Activated CD4-positive, alpha-beta T cell treated with anti-CD3 and anti-CD28 coated beads for 24 hours (primary cell): ENCODE measurements at places on chromosomes 2 and 18.

DNA sequence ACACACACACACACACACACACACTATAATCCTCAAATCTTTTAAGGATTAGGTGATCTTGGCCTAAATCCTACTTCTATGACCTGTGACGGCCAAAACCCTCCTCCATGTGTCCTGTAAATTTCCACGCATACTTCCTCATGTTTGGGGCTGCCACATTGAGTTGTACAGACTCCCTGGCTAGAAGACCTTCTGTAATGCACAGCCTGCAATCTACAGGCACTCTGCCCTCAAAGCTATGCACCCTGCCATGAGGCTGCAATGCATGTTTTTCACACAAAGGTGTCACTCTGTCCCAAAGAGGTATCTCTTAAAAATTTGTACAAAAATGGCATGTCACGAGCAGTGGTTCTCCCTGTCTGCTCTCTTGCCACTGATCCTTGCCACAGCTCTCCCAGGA lies 26.4 kb upstream of the B4GALT6 start:
- DNase-seq = no peak

GRCh38 chr2:151730262-151730975 lies 3.9 kb downstream of the NEB start:
- no peak for DNase-seq

DNA sequence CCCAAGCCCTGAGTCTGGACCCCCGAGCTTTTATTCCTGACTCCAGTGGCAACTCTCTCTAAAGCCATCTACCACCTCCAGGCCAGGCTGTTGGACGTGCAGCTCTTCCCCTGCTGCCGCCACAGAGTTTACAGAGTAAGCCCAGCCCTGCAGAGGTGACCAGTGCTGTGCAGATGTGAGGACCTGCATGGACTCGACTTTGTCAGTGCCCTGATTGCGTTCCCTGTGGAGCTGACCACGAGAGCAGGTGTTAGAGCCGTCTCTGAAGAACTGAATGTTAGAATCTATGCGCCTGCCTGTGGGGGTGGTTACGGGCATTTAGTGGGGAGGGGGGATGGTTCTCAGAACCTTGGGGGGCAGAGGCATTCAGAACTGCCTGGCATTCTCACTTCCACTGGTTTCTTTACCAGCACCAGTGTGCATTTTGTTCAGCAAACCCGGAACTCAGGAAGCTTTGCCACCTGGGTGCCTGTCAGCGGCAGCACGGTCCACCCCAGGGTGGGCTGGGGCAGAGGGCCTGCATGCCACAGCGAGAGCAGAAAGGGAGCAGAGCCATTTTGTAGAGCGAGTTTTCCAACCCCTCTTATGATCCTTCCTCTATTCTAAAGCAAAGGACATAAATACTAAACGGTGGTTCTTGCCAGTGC lies 137.9 kb downstream of the KLHL29 start:
- no peak for DNase-seq

- peak; percentile 26 for DNase-seq
These were observed 24.4 kb downstream of the PUM2 start for GRCh38 chr2:20326163-20326780.

DNA sequence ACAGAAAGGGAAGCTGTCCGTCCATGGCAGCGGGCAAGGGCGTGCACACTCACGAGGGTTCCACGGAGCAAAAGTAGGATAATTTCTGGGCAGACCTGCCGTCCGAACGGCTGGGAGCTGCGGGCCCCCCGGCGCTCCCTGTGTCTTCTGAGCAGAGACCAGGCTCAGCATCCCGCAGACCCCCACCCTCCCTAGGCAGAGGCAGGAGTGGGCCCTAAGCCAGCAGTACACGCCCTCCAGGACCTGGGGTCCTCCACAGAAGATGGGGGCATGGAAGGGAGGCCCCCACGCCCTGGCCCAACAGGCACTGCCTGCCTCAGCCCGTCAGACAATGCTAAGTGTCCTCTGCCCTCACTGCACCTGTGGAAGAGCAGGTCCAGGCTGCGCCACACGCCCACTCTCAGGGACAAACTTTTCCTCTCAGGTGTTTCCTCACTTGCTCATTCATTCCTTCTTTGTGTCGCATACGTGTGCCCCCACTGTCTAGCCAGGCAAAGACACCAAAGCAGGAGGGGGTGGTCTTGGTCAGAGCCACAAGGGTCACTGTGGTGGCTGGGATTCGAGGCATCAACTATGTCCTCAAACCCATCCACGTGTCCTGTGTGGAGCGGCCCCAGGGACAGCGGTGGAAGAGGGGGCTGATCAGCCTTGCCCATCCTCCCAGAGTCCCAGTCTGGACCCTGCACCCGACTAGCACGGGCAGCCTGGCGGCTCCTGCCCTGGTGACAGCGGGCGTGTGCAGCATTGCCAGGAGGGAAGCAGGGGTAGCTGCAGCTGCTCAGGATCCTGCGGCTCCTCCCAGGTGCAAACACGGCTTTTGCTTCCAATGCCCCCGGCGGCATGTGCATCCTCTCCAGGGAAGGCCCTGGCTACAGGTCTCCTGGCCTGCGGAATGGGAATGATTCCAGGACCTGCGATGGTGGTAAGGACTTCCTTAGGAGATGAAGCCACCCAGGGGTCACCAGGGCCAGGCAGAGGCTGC lies 2.4 kb upstream of the GPC1 start:
- DNase-seq = no peak

DNA sequence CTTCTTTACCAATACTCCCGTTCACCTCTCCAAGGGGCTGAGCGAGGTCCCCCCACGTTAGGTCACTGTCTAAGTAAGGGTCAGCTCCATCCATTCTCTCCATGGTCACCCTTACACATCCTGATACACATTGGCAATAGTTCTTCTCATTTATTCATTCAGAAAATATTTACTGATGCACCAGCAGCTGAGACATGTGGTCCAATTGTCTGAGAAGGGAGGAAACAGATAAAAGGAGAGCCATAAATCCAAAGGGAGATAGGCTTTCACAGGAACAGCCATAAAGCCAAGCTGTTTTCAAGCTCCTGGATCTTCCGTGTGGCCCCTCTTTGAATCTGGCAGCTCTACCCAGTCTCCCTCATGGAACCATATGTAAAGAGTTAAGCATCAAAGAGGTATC lies 121.2 kb downstream of the TXNL1 start:
- DNase-seq = no peak

GRCh38 chr18:40957533-40958070 lies 997.4 kb upstream of the PIK3C3 start:
- no peak for DNase-seq

GRCh38 chr2:79666430-79666829 lies 153.6 kb downstream of the CTNNA2 start:
- no peak for DNase-seq

DNA sequence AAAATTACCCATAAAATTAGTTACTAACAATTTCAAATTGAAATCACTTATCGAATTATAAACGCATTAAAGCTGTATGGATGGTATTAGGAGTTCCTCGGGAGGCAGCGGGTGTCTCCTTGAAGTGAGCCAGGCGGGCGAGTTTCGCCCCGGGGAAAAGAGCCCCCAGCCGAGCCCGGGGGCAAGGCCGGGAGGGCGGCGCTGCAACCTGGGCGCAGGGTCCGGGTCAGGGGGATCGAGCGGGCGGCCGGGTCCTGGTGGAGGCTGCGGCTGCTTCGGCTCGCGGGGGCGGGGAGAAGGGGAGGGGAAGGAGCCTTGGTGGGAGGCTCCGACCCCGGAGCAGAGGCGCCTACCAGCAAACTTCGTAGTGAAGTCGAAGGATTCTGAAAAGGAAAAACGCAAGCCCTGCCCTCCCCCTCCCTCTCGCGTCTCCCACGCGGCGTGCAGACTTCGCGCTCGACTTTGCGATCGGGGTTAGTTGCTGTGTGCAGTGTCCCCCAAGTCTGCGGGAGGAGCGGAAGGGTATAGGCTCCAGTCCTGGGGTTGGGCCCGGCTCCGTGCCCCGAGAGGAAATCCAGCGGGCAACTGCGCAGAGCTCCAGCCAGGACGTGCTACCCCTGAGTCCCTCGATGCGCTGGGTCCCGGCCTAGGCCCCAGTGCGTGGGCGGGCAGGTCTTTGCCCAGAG lies 140.8 kb downstream of the MEIS1 start:
- DNase-seq = no peak

DNA sequence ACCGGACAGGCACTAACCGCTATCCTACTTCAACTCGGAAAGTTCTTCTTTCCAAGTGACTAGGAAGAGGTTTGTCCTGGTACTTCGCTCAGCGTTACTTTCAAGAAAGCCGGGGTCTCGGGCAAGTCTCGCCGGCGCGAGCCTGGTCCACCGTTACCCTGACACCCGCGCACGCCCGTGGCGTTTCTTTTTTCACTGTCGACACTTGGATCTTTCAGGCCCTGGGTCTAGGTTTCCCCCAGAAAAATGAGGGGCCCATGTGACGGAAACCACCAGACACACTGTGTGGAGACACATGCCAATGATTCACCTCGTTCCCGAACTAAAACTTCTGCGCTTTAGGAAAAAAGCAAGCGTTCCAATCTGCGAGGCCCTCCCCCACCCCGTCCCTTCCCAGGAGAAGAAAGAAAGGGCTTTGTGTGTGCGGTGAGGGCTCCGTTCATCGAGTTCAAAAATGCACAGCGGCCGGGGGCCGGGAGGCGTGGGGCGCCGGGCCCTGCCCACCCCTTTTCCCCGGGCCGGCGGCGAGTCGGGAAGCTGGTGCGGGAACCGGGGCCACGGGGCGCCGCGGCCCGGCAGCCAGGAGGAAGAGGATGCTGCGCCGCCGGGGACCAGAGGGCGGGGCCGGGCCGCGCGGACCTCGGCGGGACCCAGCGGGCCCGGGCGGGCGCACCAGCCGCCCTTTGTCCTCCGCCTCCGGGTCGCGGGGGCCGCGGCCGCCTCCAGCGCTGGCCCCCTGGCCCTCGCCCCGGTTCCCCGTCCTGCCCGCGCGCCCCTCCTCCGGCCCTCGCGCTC lies 2.6 kb downstream of the ZNF521 start:
- no peak for DNase-seq

GRCh38 chr2:147824620-147825019 lies 20.2 kb upstream of the ACVR2A start:
- DNase-seq = no peak

DNA sequence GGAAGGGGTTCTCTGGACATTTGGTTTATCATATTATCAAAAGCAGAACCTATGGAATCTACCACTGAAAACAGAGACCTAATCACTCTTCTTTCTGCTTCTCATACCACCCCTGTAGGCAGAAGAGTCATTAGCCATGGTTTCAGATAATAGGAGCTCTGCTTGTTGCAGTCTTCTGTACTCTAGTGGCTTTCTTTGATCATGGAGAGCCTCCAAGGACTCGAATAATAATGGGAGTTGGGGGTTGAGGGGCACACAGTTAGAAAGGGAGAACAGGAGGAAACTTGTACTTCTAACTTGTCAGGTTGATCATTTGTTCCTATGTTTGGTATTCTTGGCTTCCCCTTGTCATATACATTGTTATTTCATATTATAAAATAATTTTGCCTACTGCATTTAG lies 52.3 kb upstream of the VWC2L start:
- DNase-seq = no peak

GRCh38 chr18:22691946-22692710 lies 241.0 kb upstream of the RBBP8 start:
- DNase-seq = no peak

GRCh38 chr18:12883372-12883683 lies 709 bp downstream of the PTPN2 start:
- DNase-seq = no peak

DNA sequence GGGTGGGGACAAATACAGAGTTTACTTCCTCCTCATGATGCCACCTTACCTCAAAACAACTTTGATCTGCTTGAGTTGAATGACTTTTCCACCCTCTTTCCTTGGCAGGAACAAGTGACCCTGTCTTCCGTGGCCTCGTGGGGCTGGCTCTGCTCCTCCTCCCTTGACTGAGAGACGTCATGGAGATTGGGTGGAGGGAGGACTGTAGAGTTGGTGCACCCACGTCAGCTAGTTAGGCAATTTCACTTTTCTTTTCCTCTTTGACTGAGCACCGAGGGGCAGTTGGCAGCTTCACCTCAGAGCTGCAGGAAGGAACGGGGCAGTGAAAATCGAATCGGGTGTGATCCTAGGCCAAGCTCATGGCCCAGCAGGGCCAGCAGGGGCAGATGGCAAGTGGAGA lies at the start of gene SP140:
SP140 (plus strand) TSS at position 251 of the 400 bp plus-strand sequence; CDS start at position 360, 109 bp downstream.
- peak; percentile 61 for DNase-seq

- DNase-seq = no peak
These were observed 443.9 kb upstream of the VRK2 start for GRCh38 chr2:57602733-57603132.

DNA sequence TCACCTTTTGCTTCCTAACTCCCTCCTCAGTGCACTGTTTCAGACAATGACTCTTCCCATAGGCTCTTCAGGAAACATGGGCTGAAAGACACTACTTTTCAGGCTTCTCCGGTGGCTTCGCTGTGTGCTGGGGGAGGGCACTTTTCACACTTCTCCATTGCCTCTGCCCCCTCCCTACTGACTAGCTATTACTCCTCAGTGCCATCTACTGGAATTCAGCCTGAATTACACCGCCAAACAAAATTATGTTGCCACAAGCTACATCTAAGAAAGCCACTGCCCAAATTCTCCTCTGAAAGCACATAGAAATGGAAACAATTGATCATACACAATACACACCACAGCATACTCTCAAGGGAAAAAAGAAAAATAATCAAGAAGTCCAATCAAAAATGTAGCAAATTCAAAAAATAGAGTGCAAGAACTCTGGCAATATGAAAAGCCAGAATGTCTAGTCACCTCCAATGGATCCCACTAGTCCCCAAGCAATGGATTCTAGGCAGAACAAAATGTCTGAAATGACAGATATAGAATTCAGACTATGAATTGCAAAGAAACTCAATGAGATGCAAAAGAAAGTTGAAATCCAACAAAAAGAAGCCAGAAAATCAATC lies 1139.4 kb upstream of the GYPC start:
- DNase-seq = no peak

- no peak for DNase-seq
These were observed 510.3 kb downstream of the RNF144A start for GRCh38 chr2:7427293-7428060.

GRCh38 chr18:13605477-13605876 lies 120.9 kb downstream of the FAM210A start:
- no peak for DNase-seq

DNA sequence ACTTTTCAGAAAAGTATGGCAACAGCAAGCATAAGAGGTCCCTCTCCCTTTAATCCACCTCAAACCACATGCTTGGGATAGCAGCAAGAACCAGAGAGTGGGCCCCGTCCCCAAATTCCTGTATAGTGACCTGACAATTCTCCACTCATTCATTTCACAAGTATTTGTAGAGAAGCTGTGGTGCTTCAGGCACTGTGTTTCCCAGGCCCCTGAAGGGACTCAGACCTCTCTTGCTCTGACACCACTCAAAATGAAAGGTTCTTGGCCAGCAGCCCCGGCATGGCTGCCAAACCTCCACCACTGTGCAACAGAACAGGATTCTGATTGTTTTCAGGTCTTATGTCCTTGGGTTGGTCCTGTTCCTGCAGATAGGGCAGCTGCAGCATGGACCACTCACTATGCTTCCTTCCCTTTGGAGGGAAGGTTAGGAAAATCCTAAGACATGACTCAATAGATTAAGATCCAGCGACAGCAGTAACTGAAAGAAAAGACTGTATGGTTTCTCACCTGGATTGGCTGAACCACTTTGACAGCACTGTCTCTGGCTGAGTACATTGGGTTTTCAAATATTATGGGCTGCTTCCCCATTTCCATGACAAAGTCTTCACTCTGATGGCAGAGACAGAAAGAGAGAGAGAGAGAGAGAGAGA lies 67.6 kb downstream of the DHRS9 start:
- DNase-seq = no peak

- DNase-seq = no peak
These were observed 49.5 kb upstream of the BCL11A start for GRCh38 chr2:60602828-60603532.

GRCh38 chr2:169073963-169074751 lies 4.8 kb downstream of the DHRS9 start:
- no peak for DNase-seq

GRCh38 chr2:67322353-67323001 lies 74.7 kb upstream of the ETAA1 start:
- no peak for DNase-seq
